Eye (tissue), 1 donor: ENCODE measurements at places on chromosomes 3 and 15.

- no peak for DNase-seq
Observed at GRCh38 chr3:150388498-150389418, 19.3 kb upstream of the TSC22D2 start.

DNA sequence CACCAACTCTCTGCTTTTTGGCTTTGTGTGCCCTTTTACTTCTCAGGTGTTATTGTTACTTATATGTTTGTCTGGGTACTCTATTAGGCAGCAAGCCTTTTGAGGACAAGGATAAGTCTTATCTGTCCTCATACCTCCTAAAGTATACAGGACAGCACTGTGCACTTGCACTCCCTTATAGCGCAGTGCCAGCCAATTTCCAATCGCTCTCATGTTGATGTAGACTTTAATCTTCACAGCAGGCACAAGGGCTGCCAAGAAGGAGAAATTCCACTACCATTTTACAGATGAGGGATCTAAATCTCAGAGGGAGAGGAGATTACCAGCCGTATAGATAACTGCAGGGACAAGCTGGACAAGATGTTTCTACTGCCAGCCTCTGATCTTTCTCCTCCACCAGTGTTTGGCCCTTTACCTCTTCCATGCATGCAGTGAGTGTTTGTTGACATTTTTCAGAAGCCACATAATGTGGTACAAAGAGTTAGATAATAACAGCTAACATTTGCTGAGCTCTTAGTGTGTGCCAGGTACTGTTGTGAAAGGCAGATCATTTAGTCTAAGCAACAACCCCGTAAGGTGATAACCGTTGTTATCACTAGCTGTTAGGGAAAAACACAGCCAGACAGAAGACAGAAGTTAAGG is 30.1 kb downstream of the SST start:
- no peak for DNase-seq

- DNase-seq, result no peak
Observed at GRCh38 chr3:64141476-64141875, 83.8 kb downstream of the PRICKLE2 start.

GRCh38 chr3:64766440-64766839 is 78.6 kb upstream of the ADAMTS9 start:
- DNase-seq, result no peak

DNA sequence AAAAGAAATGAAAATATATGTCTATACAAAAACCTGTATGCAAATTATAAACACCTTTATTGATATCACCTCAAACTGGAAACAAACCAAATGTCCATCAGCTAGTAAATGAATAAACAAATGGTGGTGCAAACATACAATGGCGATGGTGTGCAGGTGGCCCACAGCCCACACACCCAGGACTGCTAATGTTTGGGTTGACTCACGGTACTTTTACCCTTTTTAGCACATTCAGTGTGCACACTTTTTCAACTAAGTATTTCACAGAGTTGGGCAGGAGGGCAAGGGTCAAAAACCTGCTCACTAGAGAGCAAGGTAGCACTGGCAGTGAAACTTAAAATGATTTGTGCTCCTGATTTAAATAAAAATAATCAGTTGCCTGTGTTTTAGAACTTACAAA is 123.1 kb upstream of the BHLHE40 start:
- DNase-seq, result no peak
